ENCODE measurements at places on chromosomes 2 and 18.

GRCh38 chr2:237039301-237040031 lies 46.2 kb upstream of the COPS8 start:
- no peak for DNase-seq

DNA sequence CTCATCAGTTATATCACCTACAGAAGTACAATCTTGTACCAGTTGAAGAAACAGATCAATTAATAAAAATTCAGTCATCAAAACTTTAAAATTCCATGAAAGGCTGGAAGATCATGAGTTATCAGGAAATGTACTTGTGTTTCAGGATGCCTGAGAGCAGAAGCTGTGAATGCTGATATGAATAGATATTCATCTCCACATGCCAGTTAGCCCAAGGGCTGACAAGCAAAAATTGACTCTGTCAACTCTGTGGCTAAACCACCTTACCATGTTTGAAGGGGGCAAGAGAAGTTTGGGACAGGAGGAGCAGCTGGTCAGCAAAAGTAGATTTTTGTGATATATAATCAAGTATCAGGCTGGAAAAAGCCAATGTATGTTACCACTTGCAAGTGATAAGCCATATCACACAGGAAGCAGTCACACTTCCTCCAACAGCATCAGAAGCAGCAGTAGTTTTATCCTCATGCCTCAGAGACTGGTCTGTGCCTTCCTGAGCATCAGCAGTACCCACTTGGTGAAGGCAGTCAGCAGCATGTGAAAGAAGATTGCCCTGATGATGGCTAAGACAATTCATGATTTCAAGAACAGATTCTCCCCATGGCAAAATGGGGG lies 328.2 kb upstream of the CNTNAP5 start:
- no peak for DNase-seq

DNA sequence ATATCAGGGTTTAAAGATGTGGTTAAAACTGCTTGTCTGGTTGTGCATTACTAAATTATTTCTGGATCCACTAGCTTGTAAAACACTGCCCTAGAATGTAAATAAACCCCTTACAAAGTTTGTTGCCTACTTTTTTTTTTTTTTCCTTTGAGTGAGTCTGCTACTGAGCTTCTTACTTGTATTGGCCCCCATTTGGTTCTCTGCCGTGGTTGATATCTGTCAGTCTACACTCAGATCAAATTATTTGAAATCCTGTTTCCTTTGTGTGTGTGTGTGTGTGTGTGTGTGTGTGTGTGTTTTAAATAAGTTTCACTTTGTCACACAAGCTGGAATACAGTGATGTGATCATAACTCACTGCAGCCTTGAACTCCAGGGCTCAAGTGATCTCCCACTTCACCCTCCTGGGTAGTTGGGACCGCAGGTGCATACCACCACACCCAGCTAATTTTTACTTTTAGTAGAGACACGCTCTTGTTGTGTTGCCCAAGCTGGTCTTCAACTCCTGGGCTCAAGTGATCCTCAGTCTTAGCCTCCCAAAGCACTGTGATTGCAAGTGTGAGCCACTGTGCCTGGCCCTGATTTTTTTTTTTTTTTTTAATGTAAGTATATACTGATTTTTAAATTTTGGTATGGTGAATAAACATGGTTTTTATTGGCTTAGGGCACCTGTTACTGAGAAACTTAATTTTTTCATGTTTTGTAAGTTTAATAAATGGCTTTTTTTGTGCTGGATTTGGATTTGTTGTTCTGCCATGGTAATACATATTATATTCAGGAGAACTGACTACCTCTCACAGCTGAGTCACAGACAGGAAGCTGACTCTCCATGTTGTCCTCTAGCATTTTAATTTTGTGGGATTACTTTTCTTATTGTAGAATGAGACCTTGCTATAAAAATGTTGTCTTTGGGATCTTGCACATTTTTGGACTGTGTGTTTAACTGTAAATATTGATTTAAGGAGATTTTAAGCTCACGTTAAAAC lies 48.5 kb downstream of the MAP4K4 start:
- DNase-seq: no peak

GRCh38 chr2:57936216-57936615 lies 110.4 kb upstream of the VRK2 start:
- DNase-seq: no peak

DNA sequence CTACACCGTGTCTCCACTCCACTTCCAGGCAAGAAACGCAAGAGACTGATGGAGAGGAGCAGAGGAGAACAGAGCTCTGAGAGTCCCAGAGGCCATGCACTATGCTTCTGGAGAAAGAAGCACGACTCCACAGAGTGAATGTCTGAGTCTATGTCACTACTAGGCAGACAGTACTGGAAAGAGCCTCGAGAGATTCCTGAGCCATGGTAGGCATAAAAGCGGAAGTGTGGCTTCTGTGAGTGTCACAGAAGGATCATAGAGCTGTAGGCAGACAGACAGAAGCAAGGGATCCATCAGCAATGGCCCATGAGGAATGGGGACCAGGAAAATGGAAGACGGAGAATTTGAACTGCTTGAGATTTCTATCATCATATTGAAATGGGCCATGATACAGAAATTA lies 542.6 kb downstream of the ZEB2 start:
- DNase-seq: no peak

GRCh38 chr2:60862642-60863041 lies 18.7 kb upstream of the REL start:
- no peak for DNase-seq

DNA sequence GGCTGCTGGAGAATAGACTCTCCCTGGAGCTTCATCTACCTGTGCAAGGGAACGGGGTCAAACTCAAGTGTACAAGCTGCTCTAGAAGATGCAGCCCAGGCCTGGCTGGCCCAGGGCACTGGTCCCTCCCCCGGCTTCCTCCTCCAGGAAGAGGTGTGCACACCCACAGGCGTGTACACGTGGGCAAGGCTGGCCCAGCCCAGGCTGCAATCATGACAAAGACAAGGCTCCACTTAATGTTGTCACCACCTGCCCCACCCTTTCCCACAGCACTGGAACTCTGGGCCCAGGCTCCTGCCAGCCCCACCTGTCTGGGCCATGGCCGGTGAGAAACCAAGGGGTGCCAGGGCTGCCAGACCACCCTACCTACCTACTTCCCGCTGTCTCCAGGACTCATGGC lies 29.6 kb upstream of the ALPP start:
- DNase-seq: no peak

- DNase-seq: no peak
Observed at GRCh38 chr2:26891-27290, 19.4 kb downstream of the FAM110C start.

DNA sequence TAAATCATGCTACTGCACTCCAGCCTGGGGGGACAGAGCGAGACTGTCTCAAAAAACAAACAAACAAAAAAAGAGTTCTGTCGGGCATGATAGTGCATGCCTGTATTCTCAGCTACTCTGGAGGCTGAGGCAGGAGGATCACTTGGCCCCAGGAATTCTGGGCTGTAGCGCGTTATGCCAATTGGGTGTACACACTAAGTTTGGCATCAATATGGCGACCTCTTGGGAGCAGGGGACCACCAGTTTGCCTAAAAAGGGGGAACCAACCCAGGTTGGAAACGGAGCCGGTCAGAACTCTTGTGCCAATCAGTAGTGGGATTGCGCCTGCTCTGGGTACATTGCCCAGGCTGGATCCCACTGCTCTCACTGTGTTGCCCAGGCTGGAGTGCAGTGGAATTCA lies 49.7 kb downstream of the SDC1 start:
- DNase-seq: no peak

DNA sequence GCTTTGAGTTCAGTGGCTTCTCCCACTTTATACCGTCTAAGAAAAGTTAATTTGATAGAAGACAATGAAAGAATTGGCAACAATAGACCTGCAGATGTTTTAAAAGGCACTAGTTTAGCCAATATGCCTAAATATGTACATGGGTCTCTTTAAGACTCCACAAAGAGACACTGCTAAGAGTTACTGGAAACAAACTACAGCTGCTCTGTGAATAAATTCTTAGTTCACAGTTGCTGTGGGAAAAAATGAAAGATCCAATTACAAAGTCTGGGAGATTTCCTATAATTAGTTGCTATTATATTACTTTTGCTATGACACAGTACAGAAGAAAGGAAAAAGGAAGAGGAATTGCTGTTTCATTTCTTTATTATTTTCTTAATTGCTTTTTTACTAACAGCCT lies 34.3 kb downstream of the SCN9A start:
- no peak for DNase-seq

DNA sequence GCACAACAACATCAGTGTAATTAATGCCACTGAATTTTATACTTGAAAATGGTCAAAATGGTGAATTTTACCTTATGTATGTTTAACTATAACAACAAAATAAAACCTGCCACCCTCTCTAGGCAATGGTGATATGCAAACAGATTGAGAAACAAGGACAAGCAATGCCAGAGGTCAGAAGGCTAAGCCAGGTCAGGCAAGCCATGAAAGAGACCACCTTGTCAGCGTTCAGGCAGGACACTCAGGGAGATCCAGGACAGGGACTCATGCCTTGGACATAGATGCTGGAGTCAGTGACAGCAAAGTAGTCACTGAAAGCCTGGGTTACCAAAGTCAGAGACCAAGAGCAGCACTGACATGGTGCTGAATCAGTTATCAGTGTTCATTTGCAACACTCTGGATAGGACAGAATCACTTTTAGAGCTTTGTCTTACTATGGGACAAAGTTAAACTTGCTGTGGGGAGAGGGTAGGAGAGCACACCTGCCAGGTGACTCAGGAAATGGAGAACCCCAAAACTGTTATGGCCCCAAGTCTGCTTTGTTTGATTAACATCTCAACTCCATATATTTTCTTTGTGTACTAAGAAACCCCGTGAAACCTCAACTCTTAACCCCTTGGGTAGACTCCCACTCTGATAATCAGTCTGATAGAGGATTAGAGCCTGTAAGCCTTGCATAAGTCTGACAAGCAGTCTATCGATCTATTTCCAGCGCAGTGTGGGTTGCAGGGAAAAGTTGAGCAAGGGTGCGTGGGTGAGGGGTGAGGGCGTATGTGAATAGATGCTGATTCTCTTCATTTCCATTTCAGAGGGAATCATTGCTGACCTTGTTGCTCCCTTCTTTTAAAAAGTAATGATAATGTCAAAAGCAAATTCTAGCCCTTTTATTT lies 48.7 kb upstream of the ZNF385B start:
- no peak for DNase-seq

DNA sequence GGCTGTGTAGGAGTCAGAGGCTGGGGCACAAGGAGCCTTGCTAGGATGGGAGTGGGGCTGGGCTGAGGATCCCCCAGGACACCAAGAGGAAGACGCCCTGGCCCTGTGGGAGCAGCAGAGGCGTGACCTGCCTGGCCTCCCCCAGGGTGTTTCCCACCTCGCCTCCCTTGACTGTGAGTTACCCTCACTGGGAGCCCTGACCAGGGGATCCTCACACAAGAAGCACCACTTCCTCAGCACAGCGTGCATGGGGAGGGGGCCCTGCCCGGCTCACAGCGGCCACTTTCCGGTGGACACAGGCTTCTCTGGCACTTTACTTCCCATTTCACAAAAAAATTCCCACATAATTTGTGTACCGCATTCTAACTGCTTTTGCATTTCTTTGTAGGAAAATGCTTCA lies 187.7 kb downstream of the EIPR1 start:
- no peak for DNase-seq

GRCh38 chr2:43020990-43021669 lies 205.3 kb downstream of the ZFP36L2 start:
- DNase-seq: no peak

GRCh38 chr18:24516261-24516660 lies 55.8 kb downstream of the HRH4 start:
- DNase-seq: no peak

DNA sequence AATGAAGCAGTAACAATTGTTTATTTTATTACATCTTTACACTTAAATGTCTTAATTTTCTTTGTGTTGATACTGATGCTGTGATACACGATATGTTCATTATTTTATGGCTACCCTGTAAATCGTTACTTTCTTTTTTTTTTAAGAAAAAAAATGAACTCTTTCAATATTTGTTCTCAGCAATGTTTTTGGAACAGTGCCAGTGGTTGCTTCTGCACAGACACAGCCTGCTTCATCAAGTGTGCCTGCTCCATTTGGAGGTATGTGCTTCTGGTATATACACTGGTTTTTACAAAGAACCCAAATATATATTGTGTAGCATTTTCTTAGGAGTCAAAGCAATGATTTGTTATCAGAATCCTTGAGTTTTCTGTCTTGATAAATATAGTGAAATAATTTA lies 62.2 kb upstream of the SCYGR2 start:
- no peak for DNase-seq

DNA sequence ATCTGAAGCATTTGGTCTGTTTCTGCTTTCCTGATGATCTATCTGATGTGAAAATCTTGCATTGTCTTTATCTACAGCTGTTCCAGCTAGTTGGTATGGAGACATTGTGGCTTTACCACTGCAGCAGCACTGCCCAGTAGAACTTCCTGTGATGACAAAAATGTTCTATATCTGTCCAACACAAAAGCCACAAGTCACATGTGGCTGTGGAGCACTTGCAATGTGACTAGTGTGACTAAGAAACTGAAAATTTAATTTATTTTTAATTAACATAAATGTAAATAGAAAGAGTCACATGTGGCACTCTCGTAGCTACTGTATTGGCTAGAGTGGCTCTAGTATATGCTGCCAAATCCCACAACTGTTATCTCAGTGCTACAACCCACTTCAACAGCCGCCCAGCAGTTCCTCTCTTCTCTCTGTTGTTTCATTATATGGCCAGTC lies 425.7 kb downstream of the SETBP1 start:
- no peak for DNase-seq

DNA sequence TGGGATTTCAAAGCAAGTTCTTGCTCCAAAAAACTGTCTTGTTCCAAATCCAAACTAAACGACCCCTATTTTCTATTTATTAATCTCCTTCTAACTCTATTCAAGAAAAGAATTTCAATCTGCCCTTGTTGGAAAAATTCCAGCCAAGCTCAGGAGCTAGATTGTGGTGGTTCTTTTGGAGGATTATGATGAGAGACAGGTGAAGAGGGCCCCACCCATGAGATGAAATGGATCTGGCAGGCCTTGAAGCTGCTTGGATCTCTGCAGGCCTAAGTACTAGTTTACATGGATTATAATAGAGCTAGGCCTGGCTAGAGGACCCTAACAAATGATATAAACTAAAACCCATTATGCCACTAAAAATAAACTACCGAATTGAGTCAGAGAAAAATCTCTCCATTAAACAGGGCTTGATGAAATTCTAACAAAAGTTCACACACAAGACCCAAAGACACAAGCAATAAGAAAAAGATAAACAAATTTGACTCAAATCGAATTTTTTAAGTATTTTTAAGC lies 101.6 kb downstream of the GFPT1 start:
- no peak for DNase-seq

DNA sequence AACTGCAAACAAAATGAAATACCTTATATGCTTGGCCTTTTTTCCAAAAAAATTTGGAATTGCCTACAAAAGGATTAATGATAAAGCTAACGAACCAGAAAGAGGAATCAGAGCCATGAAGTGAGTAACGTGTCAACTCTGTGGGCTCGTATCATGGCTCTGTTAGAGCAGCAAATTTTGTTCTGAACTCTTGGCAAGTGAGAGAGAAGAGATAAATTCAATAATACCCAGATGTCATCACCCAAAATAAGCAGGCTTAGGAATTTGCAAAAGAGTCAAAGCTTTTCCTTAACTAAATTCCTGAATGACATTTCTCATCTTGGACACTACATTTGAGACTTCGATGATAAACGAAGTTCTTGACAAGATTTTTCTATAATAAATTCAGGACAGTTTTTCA lies 4.4 kb downstream of the TXNDC2 start:
- DNase-seq: no peak
